Hematopoietic multipotent progenitor cell (in vitro differentiated cells): ENCODE measurements at places on chromosomes 3 and 15.

DNA sequence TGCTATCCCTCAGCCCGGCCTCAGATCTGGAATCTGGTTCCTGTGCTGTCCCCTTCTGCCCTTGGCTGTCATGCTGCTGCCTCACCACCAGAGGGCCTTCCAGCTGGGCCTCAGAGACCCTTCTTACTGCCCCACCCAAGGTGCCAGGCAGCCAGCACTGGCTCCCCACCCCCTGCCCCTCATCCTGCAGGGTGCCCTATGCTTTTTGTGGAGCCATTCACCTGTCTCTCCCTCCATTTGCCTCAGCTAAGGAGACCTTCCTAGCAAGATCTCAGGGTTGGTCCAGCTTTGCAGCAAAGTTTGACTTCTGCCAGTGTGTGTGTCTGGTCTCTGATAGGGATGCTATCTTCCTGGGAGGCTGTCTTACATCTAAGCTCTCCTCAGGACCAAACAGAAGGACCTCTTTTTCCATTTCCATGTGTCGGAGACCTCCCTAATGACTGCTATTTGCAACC lies 1.9 kb upstream of the VWA5B2 start:
- DNase-seq = no peak

GRCh38 chr15:27398631-27399161 lies 427.7 kb downstream of the GABRG3 start:
- DNase-seq = no peak

DNA sequence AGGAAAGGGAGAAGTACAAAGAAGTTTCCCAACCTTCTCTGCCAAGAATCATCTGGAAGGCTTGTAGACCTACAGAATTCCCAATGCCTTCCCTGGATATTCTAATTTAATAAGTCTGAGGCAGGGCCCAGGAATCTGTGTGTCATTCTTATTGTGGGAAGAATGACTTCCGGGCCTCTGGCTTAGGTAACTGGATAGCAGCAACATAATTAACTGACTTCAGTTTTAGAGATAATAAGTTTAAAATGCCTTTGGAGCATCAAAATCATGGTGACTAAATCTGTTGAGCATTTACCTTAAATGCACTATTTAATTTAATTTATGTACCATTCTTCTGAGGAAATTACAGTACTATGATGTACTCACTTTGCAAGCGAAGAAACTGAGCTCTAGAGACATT lies 44.3 kb upstream of the TM4SF1 start:
- DNase-seq = no peak

GRCh38 chr3:152583963-152584362 lies 251.0 kb upstream of the P2RY1 start:
- DNase-seq = no peak

GRCh38 chr15:78405336-78405924 lies 32.6 kb upstream of the IREB2 start:
- DNase-seq = no peak
